ENCODE measurements at places on chromosomes 11 and 22.

DNA sequence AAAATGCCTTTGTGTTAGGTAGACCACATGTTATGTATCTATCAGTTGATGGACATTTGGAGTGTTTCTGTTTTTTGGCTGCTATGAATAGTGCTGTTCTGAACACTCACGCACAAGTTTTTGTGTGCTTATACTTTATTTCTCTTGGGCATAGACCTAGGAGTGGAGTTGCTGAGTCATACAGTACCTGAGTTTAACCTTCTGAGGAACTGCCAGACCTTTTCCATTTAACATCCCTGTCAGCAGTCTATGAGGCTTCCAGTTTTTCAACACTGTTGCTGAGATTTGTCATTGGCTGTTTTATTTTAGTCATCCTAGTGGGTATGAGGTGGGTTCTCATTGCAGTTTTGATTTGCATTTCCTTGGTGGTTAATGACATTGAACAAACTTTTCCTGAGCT is 4.4 kb downstream of the CTTN start:
- no peak for DNase-seq

DNA sequence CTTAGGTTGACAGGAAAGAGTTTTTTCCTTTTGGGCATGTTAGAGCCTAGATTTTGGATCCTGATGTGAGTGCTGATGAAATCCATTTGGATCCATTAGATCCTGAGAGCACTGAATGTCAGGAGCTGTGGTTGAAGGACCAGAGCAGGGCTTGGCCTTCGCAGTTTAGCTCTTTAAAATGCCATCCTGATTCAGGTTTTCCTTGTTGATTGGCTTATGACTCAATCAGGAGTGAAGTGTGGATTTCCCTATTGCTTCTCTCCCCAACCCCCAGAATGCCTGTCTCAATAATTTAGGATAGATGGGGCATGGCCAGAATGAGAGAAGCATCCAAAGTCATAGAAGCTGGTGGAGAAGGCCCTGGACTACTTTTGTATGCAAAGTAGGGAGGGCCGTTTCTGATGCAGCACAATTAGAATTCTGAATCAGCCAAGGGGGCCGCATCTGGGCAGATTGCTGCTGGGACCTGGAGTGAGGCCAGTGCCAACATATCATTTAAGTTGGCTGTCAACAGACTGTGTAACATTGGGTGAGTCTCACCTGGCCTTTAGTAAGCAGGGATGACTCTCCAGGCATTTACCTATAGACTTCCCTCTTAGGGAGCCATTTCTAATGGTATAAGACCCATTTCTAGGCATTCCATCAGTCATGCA is 80.5 kb downstream of the TEAD1 start:
- no peak for DNase-seq

- no peak for DNase-seq
These were observed 800 bp downstream of the KCNJ5 start for GRCh38 chr11:128891913-128892398.

DNA sequence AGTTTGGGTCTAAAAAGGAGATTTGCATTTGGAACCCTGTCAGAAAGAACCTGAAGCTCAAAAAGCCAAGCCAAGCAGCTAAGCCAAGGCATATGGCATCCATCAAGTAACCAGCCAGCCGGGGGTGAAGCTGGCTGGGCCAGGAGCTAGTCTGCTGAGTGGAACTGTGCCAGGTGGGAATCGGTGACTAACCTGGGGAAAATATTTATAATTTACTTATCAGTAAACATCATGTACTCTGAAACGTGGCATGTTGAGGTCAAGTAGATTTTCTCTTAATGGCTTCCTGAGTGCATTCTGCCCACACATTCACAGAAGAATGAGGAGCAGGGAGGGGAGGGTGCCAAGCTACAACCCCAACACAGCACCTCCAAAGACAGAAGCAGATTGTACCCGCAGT is 70.5 kb upstream of the SESN3 start:
- no peak for DNase-seq

DNA sequence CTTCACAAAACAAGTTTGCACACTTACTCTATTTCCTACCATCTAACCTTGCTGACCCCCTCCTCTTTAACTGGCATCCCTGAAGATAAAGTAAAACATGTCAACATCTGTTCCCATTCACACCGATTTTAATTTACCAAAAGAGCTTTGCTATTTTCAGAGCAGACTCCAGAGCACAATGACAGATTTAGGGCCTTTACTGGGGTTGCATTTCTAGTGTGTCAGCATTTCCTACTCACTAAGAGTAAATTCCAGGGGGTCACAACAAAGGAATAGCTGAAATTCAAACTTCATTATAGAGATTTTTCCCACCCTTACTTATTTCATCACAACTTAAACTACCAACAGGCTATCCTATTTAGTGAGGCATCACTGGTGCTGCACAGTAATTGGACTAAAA is 60.8 kb downstream of the SOX6 start:
- no peak for DNase-seq

- no peak for DNase-seq
These were observed 82.8 kb downstream of the NAT10 start for GRCh38 chr11:34188181-34188580.
